ENCODE measurements at places on chromosomes 16 and 17. TPM values are rescaled to one million over a fixed set of nuclear protein-coding genes. Genes with fewer than 3 reads are reported as not detected.

DNA sequence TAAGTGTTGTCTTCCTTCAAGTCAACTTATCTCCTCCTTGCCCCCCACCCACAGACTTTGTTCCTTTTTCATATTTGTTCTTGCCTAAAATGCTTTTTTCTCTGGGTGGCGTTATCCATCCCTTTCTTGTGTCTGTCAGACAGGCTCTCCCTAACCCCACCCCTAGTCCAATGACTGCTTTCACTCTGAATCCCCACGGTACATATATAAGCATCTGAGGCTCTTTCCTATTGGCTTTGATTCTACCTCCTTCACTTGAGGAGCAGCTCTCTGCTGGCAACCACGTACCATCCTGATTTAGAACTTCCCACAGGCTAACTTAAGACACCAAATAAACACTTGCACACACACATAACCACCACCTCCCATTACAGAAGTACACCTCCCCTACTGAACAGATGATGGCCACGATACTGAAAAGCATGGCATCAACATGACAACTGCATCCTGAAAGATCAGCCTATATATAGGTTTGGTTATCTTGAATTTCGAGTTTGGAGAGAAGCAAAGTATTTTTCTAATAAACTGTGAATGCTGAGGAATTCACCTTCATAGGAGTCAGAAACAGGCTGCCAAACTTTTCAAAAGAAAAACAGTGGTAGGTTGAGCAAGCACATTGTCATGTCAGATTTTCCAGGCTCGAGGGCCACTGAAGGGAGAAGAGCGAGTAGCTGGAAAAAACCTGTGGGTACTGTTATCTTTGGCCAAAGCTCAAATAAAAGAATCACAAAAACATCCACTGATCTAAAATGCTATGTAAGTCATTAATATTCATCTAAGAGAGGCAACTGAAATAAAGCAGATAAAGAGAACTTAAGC lies 24.3 kb downstream of the STAT3 start:
- DNase-seq, result no peak

DNA sequence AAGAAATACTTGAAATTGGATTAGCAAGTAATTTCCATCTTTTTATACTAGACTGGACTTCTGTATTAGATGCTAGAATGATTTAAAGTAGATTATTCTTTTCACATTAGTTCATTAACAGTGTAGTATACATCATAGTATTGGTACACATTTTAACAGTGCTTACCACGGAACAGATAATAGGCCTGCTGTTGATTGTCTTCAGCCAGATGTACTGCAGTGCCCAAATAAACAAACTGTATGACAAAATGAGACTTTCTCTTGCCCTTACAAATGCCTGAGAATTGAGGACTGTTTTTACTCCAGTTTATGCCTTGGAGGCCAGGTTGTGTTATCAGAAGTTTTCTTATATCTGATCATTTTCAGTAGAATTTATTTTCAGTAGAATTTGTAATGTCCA lies 631 bp downstream of the EVI2A start:
- DNase-seq, result no peak

GRCh38 chr17:53092072-53092471 lies 730.7 kb upstream of the KIF2B start:
- no peak for DNase-seq

GRCh38 chr16:64738321-64738960 lies 383.4 kb downstream of the CDH11 start:
- DNase-seq, result no peak

DNA sequence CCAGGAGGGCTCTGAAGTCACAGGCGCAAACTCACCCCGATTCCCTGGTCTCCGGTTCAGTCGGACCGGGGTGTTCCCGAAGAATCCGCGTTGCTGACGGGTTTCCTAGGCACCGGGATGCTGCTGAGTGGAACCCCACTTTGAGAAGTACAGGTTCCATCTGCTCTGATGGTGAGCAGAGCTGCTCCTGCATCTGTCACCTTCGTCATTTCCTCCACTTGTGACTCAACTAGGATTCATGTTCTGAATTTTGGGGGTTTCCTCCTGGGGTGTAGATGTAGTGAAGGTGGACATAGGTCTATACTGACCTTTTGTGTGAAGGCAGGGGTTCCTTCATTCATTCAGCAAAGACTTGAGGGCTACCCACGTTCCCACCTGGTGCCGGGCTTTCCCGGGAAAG lies 25.0 kb downstream of the LGALS3BP start:
- no peak for DNase-seq

DNA sequence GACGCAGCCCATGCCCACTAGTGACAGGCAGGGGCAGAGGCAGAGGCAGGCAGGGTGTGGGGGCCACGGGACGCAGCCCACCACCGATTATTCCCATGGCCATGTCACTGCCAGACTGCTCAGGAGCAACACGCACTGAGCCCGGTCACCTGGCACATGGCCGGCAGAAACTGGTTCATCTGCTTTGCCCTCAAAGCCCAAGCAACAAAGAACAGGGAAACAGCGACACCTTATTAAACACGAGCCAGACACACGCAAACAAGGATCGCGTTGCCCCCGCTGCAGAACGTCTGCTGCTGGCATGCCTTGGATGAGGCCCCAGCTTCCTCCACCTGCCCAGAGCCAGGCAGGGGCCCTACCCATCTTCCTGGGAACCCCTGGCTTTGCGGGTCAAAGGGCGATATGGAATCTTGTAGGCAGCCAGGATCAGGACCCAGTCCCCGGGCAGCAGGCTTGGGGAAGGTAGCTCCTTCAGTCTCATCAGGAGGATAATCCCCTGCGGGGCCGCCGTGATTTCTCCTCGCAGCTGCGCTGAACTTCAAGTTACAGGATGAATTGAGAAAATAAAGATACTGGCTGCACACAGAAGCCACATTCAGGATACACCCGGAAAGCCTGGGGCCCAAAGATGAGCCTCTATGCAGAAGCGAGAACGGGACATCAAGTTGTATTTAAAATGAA lies 4.8 kb downstream of the TBC1D16 start:
- DNase-seq, result peak; percentile 73

- peak; percentile 50 for DNase-seq
Measured at GRCh38 chr17:57009737-57010445, 32.0 kb downstream of the SCPEP1 start.

The MYH8 gene
- not detected for total RNA-seq

The ZDHHC1 gene
- total RNA-seq, result 10.7 TPM

The CCL1 gene
- not detected for total RNA-seq

The ITGB4 gene
- total RNA-seq, result 318 TPM

The NOG gene
- not detected for total RNA-seq

The CFAP52 gene
- not detected for total RNA-seq

The CDK5RAP3 gene
- 187 TPM for total RNA-seq

The SMTNL2 gene
- not detected for total RNA-seq
